ENCODE measurements at places on chromosomes 1 and 21.

- no peak for DNase-seq
Observed at GRCh38 chr1:22641906-22642636, 1.4 kb upstream of the C1QC start.

DNA sequence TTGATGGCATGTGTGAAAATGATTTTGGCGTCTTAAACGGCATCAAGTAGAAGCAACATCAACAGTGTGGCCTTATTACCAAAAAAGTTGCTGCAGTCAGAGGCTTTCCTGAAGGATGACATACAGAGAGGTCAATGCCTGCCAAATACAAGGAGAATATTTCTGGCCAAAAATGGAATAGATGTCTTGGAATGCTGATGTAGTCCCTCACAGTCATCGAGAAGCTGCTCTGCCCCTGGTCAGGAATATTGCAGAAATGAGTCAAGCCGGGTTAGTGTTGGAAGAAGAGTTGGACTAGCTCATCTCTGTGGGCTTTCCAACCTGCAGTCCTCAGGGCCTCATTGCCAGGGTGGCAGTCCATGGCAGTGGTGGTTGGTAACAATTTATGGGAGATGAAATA, 42.1 kb downstream of the NOS1AP start:
- no peak for DNase-seq

GRCh38 chr1:33268927-33269610, 12.8 kb downstream of the ZNF362 start:
- no peak for DNase-seq

DNA sequence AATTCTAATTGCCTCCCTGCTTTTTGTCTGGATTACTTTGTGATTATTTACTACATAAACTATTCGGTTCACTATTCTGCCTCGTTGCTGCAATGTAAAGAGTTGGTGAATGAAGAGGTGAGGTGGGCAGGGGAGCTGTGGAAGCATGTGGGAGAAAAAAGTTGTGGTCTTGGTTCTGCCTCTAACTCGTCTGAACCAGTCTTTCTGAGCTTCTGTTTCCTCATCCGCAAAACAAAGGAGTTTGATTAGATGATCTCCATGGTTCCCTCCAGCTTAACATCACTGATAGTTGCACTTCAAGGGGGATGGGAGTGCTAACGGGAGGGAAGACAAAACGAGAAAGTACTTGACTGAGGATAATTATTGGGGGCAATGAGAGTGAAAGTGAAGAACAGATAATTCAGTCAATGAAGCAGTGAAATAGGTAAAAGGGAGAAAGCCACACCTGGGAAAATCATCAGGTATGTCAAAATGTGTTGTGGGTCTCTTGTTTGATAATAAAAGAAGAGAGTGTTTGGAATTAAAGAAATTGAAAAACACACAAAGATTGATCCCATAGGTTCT, 26.2 kb upstream of the UHMK1 start:
- DNase-seq = no peak

DNA sequence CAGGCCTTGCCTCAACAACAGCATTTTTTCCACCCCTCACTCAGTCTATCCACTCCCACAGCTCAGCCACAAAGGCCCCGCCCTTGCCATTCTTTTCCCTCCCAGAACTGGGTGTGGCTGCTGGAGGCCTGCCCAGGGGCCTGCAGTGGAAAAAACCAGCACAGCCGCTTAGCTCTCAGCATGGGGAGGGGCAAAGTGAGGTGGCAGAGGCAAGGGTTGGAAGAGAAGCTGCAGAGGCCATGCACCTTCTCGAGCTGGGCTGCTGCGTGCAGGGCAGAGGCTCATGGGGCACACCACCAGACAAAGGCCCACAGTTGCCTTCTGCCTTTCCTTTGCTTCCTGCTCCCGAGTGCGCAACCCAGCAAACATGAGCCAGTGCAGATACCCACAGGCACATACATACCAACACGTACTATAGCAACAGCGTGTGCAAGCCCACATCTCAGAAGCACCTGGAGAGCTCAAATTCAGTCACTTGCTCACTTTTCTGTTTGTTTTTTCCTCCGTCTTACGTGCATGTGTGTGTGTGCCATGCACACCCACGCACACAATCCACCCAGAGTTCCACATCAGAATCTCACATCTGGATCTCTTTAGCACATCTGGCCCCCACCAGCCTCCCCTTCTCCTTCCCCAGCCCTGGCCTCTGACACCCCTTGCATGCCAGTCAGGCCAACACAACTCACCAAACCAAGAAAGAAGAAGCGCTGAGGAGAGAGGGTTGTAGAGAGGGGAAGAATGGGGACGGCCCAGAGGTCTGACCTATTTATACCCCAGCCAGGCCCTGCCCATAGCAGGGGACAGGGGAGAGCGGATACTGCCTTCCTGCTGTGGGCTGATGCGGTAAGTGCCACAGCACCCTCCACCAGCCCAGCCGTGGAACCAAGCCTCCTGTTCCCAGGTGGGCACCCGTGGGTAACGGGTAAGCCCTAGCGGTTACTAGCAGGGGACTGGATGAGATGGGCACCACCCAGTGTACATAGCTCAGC, at the start of gene S100A4:
S100A4 (minus strand) TSS at position 740 of the 989 bp plus-strand sequence. CDS start 1,012 bp downstream, outside the sequence.
- peak; percentile 46 for DNase-seq

- no peak for DNase-seq
Observed at GRCh38 chr21:33281096-33281652, 15.0 kb downstream of the IL10RB start.

- no peak for DNase-seq
Observed at GRCh38 chr1:11847667-11848372, at the start of gene NPPA. Gene NPPA, minus strand, starts transcription at chr1:11847783. Its CDS starts 99 bp downstream, at chr1:11847684.

- DNase-seq = no peak
Observed at GRCh38 chr1:162131400-162132321, 62.2 kb downstream of the NOS1AP start.

DNA sequence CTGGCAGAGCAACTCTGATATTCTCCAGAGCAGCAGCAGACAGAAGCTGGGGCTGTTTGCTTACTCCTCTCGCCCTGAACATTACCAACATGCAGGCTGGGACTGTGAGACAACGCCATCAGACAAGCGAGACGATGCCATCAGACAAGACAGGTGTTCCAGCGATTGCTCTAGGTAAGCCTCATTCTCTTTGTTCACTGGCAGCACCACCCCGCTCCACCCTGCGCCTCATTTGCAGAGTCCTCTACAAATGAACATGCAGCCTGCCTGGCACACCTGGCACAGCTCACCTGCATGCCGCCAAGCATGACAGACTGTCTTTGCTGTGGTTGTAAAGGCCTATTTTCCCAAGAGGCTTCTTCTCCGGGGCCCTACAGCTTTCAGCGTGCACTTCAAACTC, 346.2 kb downstream of the SMYD3 start:
- no peak for DNase-seq

GRCh38 chr1:167776151-167776550, 54.4 kb downstream of the MPZL1 start:
- DNase-seq = no peak

DNA sequence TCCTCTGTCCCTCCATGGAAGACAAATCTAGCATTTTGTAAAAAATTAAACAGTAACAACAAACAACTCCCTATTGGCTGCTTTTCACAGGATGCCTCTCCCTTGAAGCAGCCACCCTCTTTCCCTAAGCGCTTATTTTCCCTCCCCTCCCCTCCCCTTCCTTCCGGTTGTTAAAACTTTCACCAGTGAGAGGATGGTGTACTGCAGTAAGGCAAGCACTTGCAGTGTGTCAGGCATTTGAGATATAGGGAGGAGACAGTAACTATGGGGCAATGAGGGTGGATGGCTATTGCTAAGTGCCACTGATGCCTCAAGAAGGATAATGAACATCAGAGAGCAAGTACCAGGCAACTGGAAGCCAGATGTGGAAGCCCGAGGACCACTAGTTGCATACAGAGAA, 19.1 kb upstream of the KIAA1614 start:
- no peak for DNase-seq

DNA sequence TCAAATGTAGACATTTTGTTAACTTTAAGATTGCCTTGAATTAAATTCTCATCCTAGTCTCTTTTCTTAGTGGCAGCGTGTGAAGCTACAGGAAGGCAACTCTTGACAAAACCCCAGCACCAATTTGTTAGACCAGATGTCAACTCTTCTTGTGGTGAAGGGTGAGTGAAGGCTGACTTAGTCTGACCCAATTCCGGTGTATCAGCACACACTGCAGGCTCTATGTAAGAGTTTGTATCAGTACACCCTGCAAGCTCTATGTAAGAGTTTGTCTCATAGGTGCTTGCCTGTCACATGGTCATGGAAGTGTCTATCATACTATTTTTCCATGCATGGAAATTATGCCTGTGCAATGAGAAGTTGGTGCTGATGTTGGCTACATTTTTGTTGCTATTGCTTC, 16.8 kb downstream of the CR2 start:
- DNase-seq = no peak

DNA sequence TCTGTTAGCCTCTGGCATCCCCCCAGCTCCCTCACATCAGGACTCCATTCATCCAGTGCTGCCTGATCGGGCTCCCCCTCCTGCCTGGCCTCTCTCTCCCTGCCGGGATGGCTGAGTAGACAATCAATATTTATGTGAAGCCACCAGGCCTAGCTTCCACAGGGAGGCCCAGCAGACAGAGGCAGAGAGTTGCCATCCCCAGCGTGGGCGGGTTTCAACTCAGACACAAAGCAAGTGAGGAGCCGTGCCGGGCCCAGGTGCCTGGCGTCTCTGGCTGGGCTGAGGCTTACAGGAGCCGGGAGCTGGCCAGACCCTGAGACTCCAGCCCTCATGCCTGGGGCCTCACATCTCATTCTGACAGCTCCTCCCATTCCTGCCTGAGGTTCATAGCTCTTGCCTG, 34.5 kb upstream of the ATP2B4 start:
- DNase-seq = no peak

DNA sequence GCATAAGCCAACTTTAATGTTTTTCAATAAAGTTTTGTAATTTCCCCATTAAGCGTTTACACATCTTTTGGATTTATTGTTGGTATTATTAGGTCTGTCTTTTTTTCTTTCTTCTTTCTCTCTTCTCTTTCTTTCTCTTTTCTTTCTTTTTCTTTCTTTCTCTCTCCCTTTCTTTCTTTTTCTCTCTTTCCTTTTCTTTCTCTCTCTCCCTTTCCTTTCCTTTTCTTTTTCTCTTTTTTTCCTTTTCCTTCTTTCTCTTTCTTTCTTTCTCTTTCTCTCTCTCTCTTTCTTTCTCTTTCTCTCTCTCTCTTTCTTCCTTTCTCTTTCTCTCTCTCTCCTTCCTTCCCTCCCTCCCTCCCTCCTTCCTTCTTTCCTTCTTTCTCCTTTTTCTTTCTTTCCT, 31.3 kb downstream of the ERRFI1 start:
- no peak for DNase-seq

- DNase-seq = no peak
Observed at GRCh38 chr1:62317021-62317768, 2.0 kb downstream of the KANK4 start.

GRCh38 chr1:89975540-89976125, 19.3 kb upstream of the ZNF326 start:
- DNase-seq = no peak

- DNase-seq = no peak
Observed at GRCh38 chr1:55519937-55520683, 304.9 kb upstream of the USP24 start.

GRCh38 chr1:29785554-29785953, 549.2 kb downstream of the PTPRU start:
- DNase-seq = no peak

DNA sequence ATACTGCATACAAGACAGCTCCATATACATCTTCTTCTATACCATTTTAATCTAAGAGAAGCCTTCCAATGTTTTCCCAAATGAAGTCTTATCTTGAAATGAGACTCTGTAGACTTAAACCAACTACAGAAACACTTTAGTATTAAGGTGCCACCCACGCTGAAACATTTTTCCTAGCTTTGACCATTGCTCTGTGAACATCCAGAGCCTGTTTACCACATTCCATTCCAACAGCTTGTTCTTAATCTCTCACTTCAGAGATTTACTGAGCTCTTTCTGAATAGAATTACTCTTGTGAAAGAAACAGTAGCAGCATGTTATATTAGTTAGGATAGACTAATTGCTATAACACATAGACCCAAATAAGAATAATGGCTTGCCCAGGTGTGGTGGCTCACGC, 19.6 kb upstream of the POGZ start:
- DNase-seq = no peak

- DNase-seq = no peak
Observed at GRCh38 chr1:17886386-17886785, 131.3 kb downstream of the ACTL8 start.

DNA sequence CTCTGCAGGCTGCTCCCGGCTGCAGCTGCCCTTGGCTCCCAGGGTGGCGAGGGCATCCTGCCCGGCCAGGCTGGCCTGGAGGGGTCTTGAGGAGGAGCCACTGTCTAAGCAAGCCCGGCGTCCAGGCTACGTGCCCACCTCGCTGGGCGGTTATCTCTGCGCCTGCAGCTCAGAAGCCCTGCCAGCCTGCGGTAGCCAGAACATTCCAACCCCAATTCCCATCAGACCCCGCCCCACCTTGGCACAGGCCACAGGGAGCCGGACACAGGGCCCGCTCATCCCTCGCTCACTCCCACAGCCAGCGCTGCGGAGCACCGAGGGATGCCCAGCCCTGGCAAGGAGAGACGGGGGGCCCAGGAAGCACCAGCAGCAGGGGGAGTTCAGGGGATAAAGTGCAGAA, 53.9 kb downstream of the MEGF6 start:
- no peak for DNase-seq

- DNase-seq = no peak
Observed at GRCh38 chr21:41052820-41053555, 115.0 kb upstream of the BACE2 start.

DNA sequence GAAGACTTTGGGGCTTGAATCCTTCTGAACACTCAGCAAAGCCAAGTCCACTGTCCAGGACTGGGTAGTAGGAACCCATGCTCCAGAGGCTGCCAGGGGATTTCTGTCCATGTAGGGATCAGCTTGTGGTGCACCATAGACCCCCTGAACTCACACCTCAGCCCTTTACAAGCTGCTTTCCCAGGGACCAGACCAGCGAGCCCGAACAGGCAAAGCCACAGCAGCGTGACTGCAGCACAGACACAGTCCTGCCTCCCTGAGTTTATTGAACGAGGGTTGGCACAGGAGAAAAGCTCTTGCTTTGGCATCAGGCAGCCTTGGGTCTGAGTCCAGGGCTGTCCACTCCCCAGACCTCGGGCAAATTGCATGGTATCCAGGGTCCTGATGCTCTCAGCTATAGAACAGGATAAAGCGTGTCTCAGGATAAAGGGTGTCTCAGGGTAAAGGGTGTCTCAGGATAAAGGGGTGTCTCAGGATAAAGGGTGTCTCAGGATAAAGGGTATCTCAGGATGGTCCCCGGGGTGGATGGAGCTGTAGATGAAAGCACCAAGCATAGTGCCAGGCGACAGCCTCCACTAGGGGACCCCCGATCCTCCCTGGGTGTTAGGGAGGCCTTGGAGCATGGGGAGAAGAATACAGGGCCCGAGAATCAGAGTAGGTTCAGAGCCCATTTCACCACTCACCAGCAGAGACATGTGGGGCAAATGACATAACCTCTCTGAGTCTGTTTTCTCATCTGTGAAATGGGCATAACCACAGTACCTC, 648.8 kb downstream of the NPHP4 start:
- no peak for DNase-seq

DNA sequence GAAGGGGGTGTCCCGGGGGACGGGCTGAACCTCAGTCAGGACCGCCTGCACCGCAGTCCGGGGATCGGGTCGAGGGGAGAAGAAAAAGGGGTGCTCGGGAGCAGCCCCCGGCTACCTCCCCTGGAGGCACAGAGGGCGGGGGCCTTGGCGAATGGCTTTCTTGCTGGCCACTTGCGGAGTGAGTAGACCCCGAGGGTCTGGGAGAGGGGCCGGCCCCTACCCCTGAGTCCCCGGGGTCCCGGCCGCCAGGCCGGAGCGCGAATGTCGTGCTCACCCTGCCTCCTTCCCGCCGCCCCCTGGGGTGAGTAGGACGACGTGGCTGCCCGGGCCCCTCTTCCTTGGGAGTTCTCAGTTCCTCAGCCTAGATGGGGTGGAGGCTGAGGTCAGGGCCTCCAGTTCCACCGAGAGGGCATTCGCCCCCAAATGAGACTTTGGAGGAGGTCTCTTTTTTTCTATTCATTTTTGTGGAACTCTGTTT, 113.0 kb downstream of the OSBPL9 start:
- no peak for DNase-seq
